Endothelial cell of umbilical vein (primary cell): ENCODE measurements at places on chromosomes 6 and 20.

GRCh38 chr20:750801-751200, 17.5 kb downstream of the SLC52A3 start:
- DNase-seq = no peak

DNA sequence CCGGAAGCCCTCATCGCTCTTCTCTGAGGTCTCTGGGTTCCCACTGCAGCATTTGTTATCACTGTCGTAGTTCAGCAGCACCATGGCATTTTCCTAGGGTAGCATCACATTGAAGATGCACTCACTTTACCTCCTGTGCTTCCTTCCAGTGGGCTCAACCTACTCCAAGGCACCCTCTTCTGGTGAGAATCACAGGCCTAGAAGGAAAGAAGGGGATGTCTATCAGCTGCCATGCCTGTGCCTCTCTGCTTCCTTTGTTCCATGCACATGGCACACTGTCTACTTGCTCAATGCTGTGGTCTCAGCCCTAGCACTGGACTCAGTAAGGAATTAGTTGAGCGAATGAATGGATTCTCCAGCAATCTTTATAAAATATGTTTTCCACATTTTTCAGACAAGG, 22.6 kb downstream of the CST4 start:
- no peak for DNase-seq

GRCh38 chr20:49983848-49984408, 1.1 kb downstream of the SNAI1 start:
- DNase-seq = no peak

DNA sequence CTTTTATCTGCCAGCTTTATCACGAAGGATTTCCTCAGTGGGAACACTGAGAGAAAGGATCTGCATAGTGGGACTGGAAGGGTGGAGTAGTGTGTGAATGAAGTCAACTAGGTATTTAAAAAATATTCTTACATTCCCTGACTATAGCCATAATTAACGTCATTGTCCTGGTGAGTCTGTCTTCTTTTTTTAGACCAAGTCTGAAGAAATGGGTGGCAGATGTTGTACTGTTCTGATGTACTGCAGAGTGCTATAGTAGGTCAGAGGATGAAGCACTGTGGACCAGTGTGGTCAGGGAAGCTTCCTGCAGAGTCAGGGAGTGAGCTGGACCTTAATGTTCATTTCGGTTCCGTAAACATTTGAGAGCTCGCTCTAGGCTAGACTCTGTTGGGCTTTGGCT, 11.9 kb downstream of the TULP4 start:
- no peak for DNase-seq

- DNase-seq = no peak
These were observed 99.4 kb upstream of the RAB32 start for GRCh38 chr6:146444189-146444588.

DNA sequence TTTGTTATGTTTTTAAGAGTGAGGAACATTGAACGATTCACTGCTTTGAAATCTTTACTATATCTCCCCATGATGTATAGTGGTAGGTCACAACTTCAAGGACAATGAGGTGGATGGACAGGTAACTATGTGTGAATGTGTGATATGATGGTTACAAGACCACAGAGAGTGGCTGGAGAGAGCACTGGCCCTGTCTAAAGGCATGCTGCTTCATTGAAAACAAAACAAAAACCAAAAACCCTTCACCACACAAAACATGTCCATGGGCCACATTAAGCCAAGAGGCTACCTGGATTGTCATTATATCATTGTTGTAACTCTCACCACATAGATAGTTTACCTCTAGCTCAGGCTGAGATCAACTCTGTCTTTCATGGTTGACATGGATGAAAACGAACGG, 180.6 kb upstream of the TENT5A start:
- no peak for DNase-seq

DNA sequence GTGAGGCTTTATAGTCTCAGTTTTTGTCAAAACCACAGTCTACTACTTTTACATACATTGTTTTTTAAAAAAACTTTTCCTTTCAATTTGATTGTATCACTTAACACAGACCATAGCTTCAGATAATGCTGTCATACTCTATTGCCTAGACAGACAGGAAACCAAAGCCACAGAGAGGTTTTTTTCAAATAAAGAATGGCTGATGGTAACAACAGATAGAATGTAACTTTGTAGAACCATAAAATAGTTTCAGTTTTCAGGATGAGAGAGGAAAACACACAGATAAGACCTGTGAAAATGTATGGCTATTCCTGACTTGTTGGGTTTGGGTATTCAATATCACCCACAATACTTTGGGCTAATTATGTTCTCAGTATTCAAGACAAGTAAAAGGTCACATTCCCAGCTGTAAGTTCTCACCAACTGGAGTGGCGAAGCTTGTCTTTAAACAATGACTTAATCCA, 94.0 kb downstream of the ADGRG6 start:
- peak; percentile 94 for DNase-seq

GRCh38 chr6:128412680-128413079, 107.7 kb downstream of the PTPRK start:
- DNase-seq = no peak

GRCh38 chr6:11473008-11473740, 64.4 kb upstream of the TMEM170B start:
- DNase-seq = no peak

GRCh38 chr20:44186674-44187053, 324 bp downstream of the JPH2 start:
- DNase-seq = no peak

- no peak for DNase-seq
These were observed 355.4 kb downstream of the CDC5L start for GRCh38 chr6:44742828-44743372.

DNA sequence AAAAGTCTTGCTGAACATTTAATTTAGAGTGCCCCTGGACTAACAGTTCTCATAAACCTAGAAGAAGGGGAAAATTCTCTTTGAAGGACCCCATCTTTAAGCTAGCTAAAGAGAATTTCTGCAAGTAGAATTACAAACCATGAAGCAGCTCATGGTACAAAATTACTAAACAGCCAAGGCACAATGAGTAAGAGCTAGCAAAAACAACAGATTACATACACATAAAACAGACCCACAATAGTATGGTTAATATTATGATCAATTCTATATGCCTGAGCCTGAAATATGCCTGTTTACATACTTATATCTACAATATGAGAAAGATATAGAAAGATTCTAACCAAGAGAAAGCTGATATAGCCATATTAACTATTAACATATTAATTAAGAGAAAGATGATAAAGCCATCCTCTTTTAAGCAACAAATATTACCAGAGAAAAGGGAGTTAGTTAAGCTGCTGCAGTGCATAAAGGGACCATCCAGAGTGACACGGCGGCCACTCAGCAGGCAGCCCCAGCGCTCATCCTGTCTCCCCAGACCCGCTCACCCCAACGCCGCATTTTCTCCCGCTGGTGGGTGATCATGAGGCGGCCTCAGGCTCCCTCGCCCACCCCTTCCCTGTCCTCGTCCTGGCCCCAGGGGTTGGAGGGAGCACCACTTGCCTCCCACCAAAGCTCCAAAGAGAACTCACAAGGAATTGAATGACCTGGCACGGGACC, 98.4 kb upstream of the CARMIL1 start:
- DNase-seq = no peak

DNA sequence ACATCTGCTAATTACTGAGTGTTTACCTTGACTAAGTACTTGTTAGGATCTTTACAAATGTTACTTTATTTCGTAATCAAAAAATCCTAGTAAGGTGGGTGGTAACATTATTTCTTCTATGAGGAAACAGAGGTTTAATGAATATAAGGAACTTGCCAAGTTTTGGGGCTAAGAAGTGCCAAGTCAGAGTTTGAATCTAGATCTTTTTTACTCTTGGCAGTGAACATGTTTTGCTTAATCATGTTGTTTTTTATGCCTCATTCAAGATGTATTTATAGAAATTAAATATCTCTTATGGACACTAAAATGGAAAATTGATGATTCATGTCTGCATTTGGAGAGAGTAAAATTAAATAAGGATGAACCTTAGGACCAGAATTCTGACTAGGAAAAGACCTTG, 393.7 kb downstream of the UTRN start:
- peak; percentile 69 for DNase-seq

DNA sequence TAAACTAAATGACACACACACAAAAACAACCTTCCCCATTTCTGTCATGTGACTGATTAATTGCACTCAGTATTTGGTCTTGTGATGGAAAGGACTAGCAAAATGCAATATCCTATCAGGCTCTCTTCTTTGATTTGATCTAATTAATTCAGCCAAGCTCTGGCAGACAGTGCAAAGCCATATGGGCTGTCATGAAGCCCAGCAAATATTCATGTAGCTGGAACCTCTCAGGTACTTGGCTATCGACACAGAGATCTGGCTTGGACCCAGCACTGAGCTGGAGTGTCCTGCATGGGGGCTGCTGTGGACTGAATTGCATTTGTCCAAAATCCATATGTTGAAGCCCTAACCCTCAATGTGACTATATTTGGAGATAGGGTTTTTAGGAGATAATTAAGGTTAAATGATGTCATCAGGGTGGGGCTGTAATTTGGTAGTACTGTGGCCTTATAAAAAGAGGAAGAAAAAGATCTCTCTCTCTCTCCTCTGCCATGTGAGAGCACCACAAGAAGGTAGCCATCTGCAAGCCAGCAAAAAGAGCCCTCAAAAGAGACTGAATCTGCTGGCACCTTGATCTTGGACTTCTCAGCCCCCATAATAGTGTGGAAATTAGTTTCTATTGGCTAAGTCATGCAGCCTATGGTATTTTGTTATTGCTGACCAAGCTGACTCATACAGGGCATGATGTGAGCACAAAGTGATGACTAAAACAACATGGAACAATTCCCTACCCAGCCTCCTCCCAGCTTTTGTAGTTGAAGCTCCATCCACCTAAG, 77.1 kb downstream of the STMND1 start:
- no peak for DNase-seq

DNA sequence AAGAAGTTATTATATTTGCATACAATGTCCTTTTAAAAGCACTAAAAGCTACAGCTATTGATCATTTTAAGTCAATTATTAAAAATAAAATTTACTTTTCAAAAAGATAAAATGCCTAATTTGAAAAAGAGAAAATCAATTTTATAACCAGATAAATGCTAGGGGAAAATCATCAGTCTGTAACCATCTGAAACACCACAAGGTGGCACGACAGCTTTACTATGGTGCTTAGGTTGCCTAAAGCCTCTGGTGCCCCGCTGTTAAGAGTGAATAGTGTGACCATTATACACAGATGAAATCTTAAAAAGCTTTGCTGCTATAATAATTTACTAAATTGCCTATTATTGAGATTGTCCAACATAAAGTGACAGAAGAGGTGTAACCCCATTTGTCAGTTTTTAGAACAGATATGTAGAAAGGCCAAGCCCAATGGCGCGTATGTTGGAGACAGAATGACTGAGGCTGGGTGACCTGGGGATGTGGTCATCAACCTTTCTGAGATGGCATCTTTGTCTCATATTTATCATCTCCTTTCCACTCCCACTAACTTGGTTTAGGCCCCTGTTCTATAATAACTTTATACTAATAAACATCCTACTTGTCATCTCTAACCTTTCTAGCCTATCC, 100.8 kb downstream of the MOXD1 start:
- peak; percentile 53 for DNase-seq

DNA sequence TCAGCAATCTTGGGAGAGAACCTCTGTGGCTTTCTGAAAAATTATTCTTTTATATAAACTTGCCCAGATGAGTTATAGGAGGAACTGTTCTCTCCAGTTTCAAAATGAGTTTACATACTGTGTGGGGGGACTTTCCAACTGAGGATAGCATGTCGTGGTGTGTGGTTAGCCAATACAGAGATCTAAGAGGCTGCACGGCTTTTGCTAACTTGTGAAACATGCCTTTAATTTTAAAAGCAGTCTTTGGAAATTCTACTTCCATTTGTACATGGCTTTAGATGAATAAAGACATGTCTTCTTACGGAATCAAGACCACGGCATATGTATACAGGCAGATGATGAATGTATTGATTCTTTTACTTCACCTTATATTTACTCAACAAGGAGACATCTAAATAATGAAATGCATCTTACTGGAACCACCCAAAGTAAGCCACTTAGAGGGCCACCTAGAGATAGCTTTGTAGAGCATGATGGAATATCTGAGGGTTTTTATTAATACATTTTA, 39.8 kb downstream of the HIVEP1 start:
- DNase-seq = no peak

GRCh38 chr20:43372051-43372450, 85.6 kb upstream of the SRSF6 start:
- no peak for DNase-seq

DNA sequence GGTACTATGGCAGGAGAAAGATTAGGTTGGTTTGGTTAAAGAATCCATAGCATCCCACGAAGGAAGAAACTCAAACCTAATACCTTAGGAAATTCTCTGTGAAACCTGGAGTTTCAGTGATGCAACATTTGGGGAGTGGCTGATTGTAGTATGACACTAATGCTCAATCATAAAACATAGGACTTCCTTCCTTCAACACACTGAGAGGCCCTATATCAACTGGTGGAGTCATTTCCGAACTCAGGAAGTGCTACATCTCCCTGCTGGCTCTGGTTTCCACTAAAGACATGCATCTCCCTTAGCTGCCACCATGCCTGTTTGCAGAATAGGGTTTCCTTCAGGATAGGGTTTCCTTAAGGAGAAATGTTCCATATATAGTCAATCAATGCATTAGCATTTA, 5.2 kb upstream of the MANEA start:
- peak; percentile 11 for DNase-seq

DNA sequence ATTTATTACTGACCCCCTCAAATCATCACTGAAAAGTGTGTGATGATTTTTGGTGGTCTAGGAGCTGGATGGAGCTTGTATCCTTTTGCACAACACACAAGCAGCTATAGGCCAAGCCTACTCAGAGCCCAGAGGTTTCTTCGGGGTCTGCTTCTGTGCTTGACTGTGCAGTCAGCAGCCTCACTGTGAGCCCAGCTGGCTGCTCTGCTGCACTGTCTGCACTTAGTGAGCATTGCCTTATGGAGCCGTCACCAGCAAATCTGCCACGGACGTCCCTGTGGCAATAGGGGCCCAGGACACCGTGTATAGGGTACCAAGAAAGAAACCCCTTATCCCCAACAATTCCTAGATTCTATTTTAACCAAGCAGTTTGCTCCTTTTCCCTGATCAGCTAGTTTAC, 38.6 kb upstream of the GMPR start:
- no peak for DNase-seq

GRCh38 chr20:50191065-50191543, 474 bp downstream of the CEBPB start:
- DNase-seq = peak; percentile 36

- peak; percentile 86 for DNase-seq
These were observed at the start of gene THBD for GRCh38 chr20:23049201-23050075. TSS of gene THBD (minus strand) at chr20:23049672. CDS start at chr20:23049504, 168 bp downstream.

DNA sequence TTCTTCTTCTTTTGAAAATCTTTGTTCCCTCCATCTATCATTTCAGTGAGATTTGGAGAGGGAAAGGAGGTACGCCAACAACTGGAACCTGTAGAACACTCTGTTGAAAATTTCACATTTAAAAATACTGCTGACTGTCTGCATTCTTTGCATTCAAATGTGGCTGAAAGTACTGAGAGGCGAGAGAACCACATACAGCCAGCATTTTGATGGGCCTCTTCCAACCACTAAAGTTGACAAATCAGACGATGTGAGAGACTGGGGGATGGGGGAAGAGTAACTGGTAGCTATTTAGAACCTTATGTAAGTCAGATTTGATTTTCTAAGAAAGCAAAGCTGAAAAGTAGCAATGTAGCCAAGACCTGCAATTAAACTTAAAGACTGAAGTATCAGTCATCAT, 77.5 kb downstream of the FKBP5 start:
- no peak for DNase-seq

GRCh38 chr20:53642196-53643030, 48.8 kb upstream of the ZNF217 start:
- no peak for DNase-seq
